NCI-H69 (cell line): ENCODE measurements at places on chromosomes 2 and 18.

GRCh38 chr2:216034065-216034464 is 20.7 kb upstream of the MREG start:
- peak; percentile 52 for DNase-seq

- DNase-seq = peak; percentile 57
Observed at GRCh38 chr2:96856776-96857666, 795 bp downstream of the ANKRD39 start.

GRCh38 chr2:174593574-174594203 is 3.9 kb downstream of the WIPF1 start:
- no peak for DNase-seq

DNA sequence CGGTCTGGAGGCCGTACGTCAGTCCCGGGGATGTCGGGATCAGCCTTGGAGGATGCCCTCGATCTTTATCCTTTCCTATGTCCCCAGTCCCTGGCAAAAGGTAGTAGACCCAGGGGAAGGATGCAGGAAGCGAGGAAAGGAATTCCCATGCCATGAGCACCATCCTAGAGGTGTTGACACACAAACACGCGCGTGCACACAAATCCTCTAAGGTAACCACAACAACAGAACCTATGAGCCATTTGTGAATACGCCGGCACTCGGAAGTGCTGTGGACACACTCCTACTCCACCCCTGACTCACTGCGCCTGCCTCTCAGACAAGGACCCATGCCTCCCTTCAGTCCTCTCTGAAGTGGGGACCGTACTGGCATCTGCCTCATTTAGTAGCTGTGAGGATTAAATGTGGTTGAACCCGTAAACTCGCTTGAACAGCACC is 11.3 kb upstream of the MLPH start:
- DNase-seq = peak; percentile 45

DNA sequence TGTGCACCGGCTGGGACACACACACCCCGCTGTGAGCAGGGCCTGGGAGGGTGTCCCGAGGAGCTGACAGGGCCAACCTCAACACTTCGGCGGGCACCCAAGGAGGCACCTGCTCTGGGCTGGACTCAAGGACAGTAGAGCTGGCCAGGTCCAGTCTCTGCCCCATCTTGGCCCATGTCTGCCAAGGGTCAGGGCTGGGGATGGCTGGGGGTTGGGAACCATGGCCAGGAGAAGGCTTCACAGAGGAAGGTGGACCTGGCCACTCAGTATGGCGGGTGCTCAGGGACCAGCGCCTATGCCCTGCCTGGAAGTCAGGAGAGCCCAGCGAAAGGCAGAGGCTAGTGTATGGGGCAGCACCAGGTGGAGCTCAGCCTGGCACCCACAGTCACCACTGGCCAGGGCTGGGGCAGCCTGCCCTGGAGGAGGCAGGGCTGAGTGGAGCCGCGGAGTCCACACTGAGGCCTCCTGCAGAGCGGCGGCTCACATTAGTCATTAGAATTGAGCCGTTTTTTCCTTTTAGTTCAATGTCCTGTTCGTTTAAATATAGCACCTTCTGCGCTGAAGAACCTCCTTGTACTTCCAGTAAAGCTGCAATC is 4.2 kb downstream of the ERFE start:
- no peak for DNase-seq

GRCh38 chr18:60259052-60259681 is 113.4 kb downstream of the MC4R start:
- DNase-seq = no peak

GRCh38 chr2:217249121-217250012 is 389.5 kb upstream of the TNP1 start:
- DNase-seq = peak; percentile 49

DNA sequence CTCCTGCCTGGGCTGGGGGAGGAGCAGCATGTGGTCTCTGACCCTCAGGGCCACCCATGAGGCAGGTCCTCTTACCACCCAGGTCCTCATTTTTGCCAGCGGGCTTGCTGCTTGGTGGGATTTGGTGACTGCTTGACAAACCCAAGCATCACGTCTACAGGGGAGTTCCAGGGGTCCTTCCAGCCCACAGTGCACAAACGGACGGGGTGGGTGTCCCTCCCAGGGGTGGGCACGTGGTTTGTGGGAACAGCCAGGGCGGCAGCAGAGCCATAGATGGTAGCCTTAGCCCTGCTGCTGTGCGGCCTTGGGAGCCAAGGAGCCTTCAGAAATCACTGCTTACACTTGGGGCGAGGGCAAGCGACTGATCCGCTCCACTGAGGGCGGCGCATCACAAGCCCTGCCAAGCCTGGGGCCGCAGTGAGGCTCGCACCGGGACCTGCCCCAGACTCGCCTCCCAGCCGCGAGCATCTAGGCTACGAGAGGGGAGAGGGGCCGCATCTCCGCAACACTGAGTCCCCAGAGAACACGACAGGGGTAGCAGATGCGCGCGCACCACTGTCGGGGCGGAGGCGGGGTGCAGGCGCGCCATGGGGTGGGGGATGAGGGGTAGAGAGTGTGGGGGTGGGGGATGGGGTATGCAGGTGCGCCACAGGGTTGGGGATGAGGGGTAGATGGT is 36.9 kb downstream of the SNED1 start:
- DNase-seq = peak; percentile 4
